ENCODE measurements at places on chromosomes 6 and 20.

- no peak for DNase-seq
Observed at GRCh38 chr6:113755449-113756289, 101.5 kb upstream of the MARCKS start.

DNA sequence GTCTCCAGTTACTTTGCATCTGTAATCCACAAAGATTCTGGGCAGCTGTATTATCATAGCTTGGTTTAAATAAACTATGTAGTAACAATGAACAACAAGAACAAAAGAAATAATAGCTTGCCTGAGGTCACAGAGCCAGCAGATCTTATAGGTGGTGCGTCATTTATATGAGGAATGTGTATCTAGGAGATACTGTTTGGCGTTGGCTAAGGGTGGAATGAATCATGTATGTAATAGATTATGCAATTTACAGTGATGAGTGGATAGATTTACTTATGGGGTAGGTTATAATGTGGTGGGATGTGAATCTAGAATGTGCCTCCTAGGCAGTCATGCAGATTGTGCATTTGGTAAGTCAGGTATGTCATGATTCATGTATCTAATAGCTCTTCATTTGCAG lies 42.8 kb downstream of the HNF4A start:
- DNase-seq, result no peak

- DNase-seq, result no peak
Observed at GRCh38 chr6:148818939-148819575, 72.2 kb downstream of the UST start.

DNA sequence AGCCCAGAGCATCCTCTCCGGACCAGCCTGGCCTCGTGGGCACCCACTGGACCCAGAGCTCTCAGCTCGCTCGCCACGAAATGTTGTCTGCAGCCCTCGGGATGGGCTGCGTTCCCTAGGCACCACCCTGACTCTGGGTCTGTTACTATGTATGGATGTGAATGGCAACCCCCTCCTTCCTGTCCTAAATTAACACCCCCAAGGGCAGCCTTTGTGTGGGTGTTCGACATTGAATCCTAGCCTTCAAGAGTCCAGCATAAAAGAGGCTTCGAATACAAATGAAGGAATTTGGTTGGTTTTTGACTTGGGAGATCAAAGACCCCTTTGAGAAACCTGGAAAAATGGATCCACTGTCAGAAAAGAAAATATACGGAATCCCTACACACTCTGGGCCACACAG lies 86.1 kb downstream of the BMP7 start:
- DNase-seq, result no peak

DNA sequence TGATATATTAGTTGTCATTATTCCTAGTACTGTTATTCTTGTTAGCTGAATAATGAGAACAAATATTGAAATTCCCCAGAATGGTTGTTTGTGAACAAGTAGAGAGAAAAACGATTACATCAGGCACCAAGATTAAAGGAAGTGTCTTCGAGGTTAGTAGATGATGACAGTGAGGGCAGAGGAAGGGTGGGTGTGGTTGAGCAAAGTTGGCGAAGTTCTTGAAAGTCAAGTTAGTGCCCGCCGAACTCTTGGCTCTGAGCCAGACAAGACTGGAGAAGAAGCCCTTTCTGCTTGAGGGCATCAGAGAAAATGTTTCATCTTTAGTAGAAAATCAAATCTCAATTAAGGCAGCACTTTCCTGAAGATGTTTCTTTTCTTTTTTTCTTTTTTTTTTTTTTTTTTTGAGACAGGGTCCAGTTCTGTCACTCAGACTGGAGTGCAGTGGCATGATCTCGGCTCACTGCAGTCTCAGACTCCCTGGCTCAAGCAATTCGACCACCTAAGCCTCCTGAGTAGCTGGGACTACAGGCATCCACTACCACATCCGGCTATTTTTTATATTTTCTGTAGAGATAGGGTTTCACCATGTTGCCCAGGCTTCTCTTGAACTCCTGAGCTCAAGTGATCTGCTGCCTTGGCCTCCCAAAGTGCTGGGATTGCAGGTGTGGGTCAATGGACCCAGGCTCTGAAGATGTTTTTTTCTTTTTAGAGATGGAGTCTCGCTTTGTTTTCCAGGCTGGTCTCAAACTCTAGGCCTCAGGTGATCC lies 77.1 kb downstream of the SGK1 start:
- peak; percentile 44 for DNase-seq

DNA sequence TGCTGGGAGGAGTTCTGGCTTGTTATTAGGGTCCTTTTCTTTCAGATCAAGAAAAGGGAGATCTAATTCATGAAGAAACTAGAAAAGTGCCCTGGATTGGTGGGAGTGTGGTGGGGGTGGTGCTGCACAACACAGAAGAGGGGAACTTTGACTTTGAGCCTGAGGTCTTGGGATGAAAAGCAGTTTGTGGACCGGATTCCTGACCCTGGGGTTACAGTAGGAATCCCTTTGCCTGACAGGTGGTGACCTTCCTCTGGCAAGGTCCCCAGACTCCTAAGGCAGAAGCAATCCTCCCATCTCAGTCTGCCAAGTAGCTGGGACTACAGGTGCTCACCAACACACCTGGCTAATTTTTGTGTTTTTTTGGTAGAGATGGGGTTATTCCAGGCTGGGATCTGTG lies 45.3 kb upstream of the IER3 start:
- DNase-seq, result no peak

DNA sequence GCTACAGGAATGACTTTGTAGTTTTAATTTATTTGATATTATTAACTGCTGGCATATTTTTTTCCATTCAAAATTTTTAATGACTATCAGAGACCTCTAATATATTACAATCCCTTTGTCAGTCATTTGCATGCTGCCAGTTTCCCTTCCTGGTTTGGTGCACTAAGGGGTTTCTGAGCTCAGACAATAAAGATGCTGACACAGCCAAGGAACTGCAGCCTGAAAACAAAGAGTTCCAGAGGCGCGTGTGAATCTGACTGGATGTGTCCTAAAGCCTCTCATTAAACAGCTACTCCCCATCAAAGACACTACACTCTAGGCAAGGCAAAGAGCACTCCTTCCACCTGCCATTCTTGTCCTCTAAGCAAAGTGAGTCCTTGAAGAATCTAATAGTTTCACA lies 116.8 kb upstream of the DST start:
- no peak for DNase-seq

GRCh38 chr20:12882832-12883506 lies 125.8 kb upstream of the SPTLC3 start:
- no peak for DNase-seq
